Muscle of leg (tissue), 16 donors: ENCODE measurements at places on chromosomes 12 and 14. TPM values are rescaled to one million over a fixed set of nuclear protein-coding genes. Genes with fewer than 3 reads are reported as not detected.

Gene GUCY2C
- total RNA-seq, result not detected

Gene TAS2R46
- 1.6 TPM for total RNA-seq

Gene CARMIL3
- 0.27 TPM for total RNA-seq

Gene GRIP1
- 2.2 TPM for total RNA-seq

Gene TAS2R8
- 0.04 TPM for total RNA-seq

Gene TAS2R20
- total RNA-seq, result 2.5 TPM

Gene NPFF
- total RNA-seq, result 0.98 TPM

Gene TRMT61A
- total RNA-seq, result 6.4 TPM

Gene SLCO1C1
- 0.40 TPM for total RNA-seq

Gene LALBA
- total RNA-seq, result not detected

Gene CPNE6
- total RNA-seq, result not detected

Gene SRP54
- total RNA-seq, result 47.5 TPM

Gene CCDC196
- not detected for total RNA-seq

Gene CD27
- 0.27 TPM for total RNA-seq

Gene KIF26A
- 7.4 TPM for total RNA-seq

Gene NEMP1
- total RNA-seq, result 14.3 TPM

Gene PPP1CC
- 90.5 TPM for total RNA-seq

Gene TSHR
- total RNA-seq, result 0.31 TPM

Gene CEP290
- 12.9 TPM for total RNA-seq

Gene STRN3
- total RNA-seq, result 56.1 TPM

Gene CCDC184
- 1.2 TPM for total RNA-seq

Gene NUDT14
- 21.9 TPM for total RNA-seq

Gene CELA1
- total RNA-seq, result not detected
